ENCODE measurements at places on chromosomes 1 and 21.

- no peak for DNase-seq
Observed at GRCh38 chr1:88275259-88275862, 408.7 kb upstream of the PKN2 start.

DNA sequence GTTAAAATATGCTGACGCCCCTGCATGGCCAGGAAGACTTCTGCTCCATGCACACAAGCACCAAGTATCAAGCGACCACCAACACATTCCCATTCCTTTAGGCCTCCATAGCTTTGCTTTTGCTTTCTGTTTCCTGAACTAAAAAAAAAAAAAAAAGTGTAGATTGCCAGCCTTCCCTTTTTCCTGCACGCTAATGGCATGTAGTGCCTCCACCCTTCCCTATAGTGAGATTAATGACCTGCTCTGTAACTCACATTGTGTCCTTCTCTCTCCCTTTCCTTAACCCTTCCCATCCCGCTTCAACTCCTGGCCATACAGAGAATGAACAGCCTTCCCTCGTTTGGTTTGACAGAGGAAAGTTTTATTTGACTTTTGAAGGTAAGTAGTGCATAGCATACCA, 57.1 kb upstream of the DYNLT5 start:
- DNase-seq: no peak

DNA sequence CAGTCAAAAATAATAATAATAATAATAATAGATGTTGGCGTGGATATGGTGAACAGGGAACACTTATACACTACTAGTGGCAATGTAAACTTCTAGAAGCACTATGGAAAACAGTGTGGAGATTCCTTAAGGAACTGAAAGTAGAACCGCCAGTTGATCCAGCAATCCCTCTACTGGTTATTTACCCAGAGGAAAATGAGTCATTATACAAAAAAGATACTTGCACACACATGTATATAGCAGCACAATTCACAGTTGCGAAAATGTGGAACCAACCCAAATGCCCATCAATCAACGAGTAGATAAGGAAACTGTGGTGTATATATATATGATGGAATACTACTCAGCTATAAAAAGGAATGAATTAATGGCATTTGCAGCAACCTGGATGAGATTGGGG, 176.0 kb downstream of the PLPP3 start:
- DNase-seq: no peak

DNA sequence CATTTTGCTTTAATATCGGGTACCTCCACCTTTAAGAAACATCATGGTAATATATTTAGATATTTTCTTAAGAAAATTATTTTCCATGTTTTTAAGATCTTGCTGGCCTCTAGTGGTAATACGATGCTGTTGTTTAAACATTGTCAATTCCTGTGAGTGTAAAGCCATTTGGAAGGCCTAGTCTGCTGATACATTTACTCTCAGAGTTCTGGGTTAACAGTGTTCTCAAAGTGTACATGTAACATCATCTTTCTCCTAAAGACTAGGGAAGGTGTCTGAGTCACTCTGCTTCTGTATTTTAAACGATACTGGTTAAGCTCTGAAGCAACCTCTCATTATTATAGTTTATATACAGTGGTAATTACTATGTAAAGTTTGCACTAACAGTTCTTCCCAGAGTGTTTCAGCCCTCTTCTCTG, 189.1 kb downstream of the RASAL2 start:
- DNase-seq: no peak

DNA sequence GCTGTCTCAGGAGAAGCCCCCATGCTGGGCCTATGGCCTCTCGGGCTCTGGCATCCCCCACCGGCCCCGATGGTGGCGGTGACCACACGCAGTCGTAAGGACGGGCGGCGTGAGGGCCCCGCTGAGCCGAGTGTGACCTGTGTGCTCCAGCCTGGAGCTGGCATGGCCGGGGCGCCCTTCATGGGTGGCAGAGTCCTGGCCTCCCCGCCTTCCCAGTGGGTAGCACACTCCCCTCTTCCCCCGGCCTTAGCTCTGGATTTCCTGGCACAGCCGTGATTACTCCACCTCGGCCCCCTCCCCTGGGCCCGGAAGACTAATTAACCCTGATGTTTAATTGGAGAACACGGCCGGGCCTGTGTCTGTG, 44.6 kb downstream of the SLX9 start:
- DNase-seq: no peak

GRCh38 chr1:99726818-99727217, 39.6 kb downstream of the FRRS1 start:
- DNase-seq: no peak

DNA sequence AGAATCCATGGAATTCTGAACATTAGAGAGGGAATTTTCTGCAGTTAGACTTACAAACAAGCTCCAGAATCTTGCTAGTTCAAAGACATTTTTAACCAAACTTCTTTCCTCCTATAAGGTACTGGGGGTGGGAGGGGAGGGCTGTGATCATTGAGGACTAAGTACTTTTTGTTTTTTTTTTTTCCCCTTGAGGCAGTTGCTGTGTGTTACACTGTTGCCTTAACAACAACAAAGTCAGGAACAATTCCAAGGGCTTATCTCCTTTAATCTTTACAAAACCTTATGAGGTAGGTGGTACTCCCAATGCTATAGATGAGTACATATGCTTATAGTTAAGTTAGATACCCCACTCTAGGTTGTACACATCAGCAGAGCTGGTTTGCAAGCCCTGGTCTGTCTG, 62.9 kb downstream of the PPP1R12B start:
- no peak for DNase-seq

DNA sequence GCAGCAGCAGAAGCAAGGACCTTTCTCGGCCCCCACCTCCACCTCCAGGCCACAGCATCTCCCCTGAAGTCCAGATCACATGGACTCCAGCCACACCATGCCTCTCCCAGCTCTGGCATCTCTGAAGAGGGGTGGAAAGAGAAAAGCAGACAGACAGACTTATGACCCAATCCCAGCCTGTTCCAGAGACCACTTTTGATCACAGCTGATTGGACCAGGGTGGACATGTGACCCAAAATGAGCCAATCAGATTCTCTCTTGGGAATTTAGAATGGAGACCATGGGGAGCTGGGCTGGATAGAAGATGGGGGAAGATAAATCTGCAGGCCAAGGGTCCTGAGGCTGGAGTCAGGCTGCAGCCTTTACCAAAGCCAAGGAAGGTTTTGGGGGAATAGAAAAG, 16.4 kb downstream of the HTR1D start:
- no peak for DNase-seq

- no peak for DNase-seq
Observed at GRCh38 chr21:33266789-33267135, 595 bp downstream of the IL10RB start.

DNA sequence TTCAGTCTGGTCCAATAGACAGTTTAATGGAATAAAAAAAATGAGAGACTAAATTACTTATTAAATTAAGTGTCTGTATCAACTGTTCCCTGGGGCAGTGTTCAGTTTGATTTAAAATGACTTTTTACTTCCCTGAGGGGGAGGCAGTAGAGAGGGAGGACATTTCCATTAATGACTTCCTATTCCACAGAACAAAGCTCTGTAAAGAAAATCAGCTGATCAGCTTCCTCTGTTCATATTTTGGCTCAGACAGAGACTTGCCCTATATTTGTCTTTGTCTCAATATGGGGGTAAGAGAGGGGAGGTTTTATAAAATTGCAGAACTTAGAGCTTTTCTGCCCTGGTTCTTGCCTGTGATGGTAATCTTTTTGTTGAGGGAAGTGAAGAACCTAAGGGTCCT, 8.4 kb downstream of the CFAP126 start:
- no peak for DNase-seq

- no peak for DNase-seq
Observed at GRCh38 chr1:11279152-11279551, 6.2 kb downstream of the UBIAD1 start.

DNA sequence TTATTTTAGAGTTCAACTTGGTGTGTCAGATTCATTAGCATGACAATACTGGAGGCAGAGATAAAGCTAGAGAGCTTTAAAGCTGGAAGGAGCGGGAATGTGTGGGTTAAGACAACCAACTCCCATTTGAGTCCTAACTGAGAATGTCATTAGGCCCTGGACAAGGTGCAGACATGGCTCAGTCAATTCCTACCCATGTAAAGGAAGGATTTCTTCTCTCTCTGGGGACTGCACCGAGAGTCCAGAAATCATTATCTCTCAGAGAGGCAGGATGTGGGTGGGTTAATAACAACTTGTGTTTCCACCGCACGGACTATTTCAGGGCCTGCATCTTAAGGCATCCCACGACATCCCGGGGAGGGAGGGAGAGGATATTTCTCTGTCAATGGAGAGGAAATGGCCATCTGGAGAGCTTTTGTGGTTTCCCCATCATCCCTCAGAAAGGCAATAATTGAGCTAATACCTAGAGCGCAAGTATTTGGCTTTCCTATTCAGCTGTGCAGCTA, 46.7 kb upstream of the SARS1 start:
- no peak for DNase-seq

GRCh38 chr21:42157606-42158310, 61.2 kb upstream of the ABCG1 start:
- DNase-seq: no peak

DNA sequence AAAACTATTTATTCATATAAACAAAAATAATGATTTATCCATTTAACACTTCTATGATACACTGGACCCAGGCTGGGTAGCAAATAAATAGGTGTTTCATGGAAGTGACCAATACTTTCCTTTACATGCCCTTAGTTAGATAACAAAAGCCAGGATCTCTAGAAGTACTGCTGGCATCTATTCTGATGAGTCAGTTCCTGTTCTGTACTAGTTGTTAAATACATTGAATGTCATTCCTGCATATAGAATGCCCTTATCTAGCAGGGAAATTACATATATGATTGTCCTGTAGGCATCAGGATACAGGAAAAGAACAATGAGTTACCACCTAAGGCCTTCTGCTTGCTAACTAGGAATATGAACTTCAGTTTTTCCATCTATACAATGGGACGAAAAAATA, 130.8 kb downstream of the HFM1 start:
- DNase-seq: no peak

- no peak for DNase-seq
Observed at GRCh38 chr21:25283720-25284119, 323.6 kb downstream of the MRPL39 start.

DNA sequence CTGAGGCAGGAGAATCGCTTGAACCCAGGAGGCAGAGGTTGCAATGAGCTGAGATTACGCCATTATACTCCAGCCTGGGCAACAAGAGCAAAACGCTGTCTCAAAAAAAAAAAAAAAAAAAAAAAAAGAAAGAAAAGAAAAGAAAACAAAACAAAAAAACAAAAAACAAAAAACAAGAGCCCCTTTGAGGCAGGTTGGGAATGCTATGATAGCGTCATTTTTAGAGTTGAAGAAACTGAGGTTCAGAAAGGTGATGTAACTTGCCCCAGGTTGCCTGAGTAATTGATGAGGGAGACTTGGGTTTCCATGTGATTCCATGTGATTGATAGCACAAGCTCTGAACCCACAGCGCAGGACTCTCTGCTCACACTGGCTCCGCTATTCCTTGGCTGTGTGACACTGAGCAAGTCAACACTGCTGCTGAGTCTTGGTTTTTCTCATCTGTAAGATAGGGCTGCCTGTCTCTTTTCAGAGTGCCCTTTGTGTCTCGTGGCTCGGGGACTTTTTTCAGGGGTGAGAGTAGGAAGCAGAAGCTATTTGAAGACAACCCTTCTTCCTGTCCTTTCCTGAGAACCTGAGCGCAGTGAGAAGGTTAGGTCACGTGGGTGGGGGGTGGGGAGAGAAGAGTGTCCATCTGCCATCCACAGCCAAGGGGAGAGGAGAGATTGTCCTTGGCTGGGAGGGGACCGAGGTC, 2.5 kb downstream of the CNR2 start:
- DNase-seq: no peak

DNA sequence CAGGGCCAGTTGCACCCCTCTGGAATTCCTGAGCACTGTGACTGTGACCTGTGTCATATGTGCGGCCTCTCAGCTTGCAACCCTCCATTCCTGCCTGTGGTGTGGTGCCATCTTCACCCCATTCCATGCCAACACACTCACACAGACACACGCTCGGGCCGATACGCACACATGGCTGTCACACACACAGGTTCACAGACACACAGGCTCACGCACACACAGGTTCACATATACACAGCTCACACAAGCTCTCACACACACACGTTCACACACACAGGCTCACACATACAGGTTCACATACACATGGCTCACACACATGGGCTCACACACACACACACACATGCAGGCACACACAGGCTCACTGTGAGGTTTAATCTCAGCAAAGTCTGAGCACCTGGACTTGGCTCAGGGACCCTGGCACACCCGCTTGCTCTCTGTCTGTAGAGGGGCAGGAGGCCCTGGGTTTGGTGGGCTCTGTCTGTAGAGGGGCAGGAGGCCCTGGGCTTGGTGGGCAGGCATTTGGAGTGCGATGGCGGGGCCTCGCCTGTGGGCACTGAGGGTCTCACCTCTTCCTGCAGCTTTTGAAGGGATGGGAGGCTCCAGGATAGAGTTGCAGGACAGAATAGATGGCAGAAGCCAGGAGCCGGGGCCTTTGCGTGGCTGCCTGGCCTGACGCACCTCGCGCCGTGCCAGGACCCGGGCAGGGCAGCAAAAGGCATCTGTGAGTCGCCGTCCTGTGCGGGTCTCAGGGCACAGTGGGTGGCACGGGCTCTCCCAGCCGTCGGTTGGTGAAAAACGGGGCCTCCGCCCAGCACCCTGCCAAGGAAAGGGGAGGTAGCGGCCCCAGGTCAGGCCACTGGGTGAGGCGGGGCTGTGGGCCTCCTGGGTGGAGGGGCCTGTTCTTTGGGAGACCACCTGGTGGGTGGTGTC, 17.1 kb downstream of the COL18A1 start:
- DNase-seq: no peak

- DNase-seq: no peak
Observed at GRCh38 chr1:89040315-89040626, 17.6 kb upstream of the GBP3 start.

- DNase-seq: no peak
Observed at GRCh38 chr1:43294761-43295160, 6.0 kb upstream of the TIE1 start.

- peak; percentile 53 for DNase-seq
Observed at GRCh38 chr1:43073490-43074230, 98.4 kb downstream of the EBNA1BP2 start.

DNA sequence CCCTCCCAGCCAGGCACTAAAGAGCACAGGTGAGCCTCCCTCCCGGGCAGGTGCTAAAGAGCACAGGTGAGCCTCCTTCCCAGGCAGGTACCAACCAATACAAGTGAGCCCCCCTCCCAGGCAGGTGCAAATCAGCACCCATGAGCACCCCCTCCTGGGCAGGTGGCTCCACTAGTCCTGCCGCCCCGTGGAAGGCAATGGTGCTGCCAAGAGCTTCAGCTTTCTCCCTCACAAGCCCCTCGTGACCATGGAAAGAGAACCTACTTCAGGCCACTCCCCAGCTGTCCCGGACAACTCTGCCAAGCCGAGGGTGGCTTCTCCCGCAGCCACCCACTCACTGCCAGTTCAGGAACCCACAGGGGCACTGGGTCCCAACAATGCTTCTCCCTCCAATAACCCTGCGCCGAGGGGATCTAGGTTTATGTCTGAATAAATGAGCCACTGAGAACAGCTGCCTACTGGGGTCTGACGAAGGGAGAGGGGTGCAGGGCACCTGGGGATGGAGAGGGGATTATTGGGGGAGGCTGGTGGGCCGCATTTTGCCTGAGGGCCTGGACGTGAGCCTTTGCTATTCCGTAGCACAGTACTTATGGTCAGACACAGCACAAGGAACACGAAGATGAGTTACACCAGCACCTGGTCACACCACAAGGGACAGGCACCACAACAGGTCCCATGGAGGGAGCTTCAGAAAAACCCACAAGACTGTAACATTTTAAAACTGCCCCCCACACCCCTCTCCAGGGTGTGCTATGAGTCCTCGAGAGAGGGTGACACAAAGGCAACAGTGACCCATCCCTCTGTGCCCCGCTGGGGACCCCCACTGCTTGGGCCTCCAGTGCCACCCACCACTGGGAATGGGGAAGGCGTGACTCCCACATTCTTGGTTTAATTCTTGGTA, 46.3 kb downstream of the PRDM15 start:
- DNase-seq: no peak

All from stimulated activated CD8-positive, alpha-beta memory T cell treated with anti-CD3 and anti-CD28 coated beads, Interleukin-15, amount 100 ng/mL, for 1 hour (primary cell).